Cortex of kidney (tissue), 1 donor: ENCODE measurements at places on chromosomes 13 and 19.
A peak's percentile ranks its signal among the peaks of the same experiment; 100 is the strongest.

- no peak for DNase-seq
These were observed 336.9 kb upstream of the HTR2A start for GRCh38 chr13:47233734-47234133.

DNA sequence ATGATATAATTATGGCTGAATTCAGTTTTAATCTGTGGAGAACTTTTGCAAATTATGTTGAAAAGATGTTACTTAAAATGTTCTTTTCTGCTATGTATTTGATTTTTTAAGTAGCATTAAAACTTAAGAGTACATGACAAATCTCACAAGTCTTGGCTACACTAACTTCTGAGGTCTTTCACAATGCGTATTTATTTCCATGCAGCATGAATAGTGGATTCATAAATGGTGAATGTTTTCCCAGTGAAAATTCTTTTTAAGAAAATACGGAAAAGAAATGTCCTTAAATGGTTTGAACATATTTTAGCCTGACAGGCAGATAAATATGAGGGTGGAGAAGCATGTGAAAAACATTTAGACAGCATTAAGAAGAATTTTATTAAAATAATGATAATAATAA is 30.2 kb downstream of the GARRE1 start:
- no peak for DNase-seq

- no peak for DNase-seq
These were observed 399.6 kb downstream of the LMO7 start for GRCh38 chr13:76035711-76036110.

DNA sequence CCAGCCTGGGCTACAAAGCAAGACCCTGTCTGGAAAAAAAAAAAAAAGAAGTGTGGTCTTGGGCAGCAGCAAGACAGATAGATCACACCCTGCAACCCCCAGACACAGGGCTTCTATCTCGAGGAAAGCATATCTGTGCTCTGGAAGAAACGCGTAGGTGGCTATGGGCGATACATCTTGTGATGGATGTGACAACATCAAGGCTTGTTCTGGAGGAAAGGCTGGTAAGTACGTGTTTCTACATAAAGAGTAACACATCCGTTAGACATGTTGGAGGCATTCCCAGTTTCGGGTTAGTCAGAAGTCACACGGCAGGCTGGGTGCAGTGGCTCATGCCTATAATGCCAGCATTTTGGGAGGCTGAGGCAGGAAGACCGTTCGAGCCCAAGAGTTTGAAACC is 6.6 kb upstream of the DHDH start:
- DNase-seq = no peak

GRCh38 chr19:15813916-15814315 is 1.5 kb downstream of the OR10H1 start:
- no peak for DNase-seq

GRCh38 chr13:33870046-33870668 is 52.2 kb downstream of the RFC3 start:
- no peak for DNase-seq

DNA sequence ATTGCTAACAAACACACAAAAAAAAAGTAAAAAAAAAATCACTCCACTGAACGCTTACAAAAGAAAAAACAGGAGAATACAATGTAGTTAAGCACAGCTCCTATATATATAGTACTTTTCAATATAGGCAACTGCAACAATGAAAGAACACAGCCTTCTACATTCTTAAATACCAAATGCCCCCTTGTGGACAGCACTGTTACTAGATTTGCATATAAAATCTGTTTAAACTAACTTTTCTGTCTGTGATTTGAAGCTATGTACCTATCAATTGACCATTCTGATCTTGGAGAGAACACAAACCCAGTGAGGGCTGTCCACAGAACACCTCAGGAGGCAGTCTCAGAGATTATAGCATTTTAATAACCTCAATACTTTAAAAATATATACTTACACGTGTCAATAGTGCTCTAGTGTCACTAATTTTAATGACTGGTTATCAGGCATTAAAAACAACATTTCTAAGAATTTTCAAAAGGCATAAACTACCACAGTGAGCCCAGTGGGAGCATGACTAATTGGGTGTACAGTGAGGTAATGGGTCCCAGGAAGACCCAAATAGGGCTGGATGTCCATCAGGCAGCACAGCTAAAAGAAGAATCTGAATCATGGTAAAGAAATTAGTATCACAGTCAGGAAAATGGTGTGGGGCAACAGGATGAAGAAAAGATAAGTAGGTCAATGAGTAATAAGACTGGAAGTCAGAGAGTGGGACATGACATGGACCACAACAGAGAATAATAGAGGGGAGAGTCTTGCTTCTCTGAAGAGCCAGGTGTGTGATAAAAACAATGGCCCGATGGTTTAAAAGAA is 22.2 kb downstream of the CCDC169 start:
- DNase-seq = no peak

GRCh38 chr13:23087880-23088279 is 92.9 kb upstream of the SGCG start:
- no peak for DNase-seq

- DNase-seq = no peak
These were observed 186.9 kb upstream of the STARD13 start for GRCh38 chr13:33472446-33472845.

- DNase-seq = no peak
These were observed 12.7 kb downstream of the SGTA start for GRCh38 chr19:2770055-2771013.

DNA sequence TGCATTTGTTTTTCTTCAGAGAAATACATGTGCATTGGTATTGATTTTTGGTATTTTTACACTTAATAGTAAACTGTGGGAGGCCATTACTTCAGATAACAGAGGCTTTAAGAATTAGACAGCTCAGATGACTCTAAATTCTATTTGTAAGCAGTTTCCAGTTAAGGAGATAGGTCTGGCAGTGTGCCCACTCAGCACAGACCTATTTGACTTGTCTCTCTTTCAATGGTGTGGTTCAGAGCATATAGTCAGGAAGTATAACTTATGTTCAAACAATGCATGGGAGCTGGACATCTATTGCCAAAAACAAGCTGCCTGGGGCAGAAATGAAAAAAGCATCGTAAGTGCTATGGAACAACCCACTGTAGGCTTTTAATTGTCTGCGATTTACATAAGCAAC is 370.7 kb downstream of the HS6ST3 start:
- DNase-seq = no peak

GRCh38 chr19:13906521-13906904 is 512 bp downstream of the CC2D1A start:
- no peak for DNase-seq

DNA sequence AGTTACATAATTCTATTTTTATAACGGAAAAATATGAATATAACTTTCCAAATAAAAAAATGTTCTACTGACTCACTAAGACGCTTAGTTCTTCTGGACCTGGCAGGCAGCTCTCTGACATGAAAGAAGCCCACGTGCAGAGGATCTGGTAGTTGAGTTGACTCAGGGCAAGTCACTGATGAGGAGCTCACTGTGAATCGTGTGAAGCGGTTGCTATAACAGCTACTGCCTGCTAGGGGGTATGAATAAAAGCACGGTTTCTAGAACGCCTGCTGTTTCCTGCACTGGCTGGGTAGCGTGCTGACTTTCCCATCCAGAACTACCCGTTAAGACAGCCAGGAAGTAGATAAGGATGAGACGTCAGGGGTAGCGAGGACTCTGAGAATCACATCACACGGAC is 54.7 kb upstream of the WASF3 start:
- no peak for DNase-seq

GRCh38 chr19:10111405-10111811 is at the start of gene P2RY11:
Gene P2RY11 (plus strand): TSS chr19:10111693. CDS start chr19:10111722, 29 bp downstream.
- no peak for DNase-seq

GRCh38 chr19:38735257-38735686 is 9.0 kb downstream of the CAPN12 start:
- DNase-seq = no peak

GRCh38 chr13:52706081-52706480 is 33.5 kb downstream of the CNMD start:
- DNase-seq = no peak

GRCh38 chr19:17289489-17289888 is 7.8 kb downstream of the ANKLE1 start:
- no peak for DNase-seq

GRCh38 chr13:74662905-74663304 is 528.7 kb upstream of the KLF12 start:
- DNase-seq = no peak

- DNase-seq = no peak
These were observed 48.7 kb upstream of the ZNF835 start for GRCh38 chr19:56720281-56720680.

DNA sequence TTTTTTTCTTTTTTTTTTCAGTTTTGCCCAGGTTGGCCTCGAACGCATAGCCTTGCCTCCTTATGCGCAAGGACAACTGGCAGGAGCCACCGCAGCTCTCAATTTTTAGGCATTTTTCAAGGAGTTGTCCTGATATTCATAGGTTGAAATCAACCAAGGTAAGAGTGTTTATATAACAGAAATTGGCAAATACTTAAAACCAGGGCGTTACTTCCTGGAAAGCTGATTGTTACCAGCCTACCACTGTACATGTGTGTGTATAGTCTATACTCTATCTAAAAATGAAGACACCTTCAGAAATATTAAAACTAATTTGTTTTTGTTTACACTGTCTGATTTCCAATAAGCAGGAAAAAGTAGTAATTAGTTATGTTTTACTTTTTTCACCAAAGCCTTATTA is 39.2 kb downstream of the GPC6 start:
- no peak for DNase-seq

GRCh38 chr19:45852983-45853382 is 10.0 kb downstream of the SYMPK start:
- DNase-seq = no peak

GRCh38 chr13:45670189-45670885 is 31.8 kb upstream of the CBY2 start:
- no peak for DNase-seq

GRCh38 chr19:4149518-4150288 is 3.7 kb upstream of the CREB3L3 start:
- no peak for DNase-seq

DNA sequence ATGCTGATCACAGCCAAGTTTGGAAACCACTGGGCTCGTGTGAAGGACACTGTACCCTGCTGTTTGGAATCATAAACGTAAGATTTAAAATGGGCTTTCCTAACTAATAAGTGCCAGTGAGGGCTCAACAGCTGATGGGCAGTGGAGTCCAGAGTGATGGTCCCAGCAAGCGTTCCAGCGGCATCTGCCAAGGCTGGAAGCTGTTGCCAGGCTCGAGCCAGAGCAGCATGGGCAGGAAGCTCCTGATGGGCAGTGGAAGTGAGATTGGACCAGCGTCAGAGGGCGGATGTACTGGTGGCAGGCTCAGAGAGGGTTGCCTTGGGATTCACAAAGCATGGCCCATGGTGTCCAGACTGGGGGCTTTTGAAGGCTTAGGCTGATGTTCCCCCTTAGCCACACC is 30.2 kb downstream of the COL4A2 start:
- DNase-seq = no peak

GRCh38 chr13:97332742-97333141 is 101.2 kb upstream of the RAP2A start:
- no peak for DNase-seq

- no peak for DNase-seq
These were observed 15.2 kb downstream of the NDFIP2 start for GRCh38 chr13:79496188-79496587.

- DNase-seq = no peak
These were observed 190.9 kb upstream of the RNF113B start for GRCh38 chr13:98368019-98368418.

- DNase-seq = no peak
These were observed 152.5 kb upstream of the SOX1 start for GRCh38 chr13:111914241-111915103.

GRCh38 chr13:110813646-110814624 is 100.4 kb downstream of the ING1 start:
- no peak for DNase-seq

DNA sequence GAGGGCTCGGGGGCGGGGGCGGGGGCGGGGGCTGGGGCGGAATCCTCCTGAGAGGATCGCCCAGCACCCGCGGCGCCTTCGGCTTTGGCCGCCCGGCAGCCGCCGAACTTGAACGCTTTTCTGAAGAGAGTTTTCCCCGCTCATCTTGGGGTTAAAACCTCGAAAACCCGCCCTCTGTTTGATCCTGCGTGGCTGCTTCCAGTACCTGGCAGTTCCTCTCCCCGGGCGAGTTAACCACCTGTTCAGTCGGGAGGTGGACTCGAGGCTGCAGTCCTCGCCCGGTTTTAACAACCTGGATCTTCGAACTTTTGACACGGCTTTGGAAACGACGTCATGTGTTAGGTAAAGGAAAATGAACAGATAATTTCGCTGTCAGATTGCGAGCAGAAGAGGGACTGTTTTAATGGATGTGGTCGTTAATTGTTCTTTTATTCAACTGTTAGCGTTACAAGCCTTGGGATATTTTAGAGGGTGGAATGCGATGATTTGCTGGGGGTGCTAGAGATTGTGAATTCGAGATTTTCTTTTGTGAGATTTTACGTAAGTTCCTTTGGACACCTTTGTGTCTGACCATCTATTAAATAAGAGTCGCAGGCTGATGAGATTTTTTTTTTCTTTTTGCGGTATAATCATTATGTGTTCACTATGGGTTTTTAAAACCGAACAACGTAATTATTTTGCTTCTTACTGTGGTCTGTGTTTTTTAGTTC is 1.0 kb downstream of the FNDC3A start:
- peak; percentile 69 for DNase-seq

GRCh38 chr13:35465371-35465770 is 11.1 kb downstream of the MAB21L1 start:
- no peak for DNase-seq

- no peak for DNase-seq
These were observed 470.0 kb downstream of the TSHZ3 start for GRCh38 chr19:30879225-30879624.

GRCh38 chr13:51048166-51048461 is 63.0 kb downstream of the C13orf42 start:
- DNase-seq = no peak

DNA sequence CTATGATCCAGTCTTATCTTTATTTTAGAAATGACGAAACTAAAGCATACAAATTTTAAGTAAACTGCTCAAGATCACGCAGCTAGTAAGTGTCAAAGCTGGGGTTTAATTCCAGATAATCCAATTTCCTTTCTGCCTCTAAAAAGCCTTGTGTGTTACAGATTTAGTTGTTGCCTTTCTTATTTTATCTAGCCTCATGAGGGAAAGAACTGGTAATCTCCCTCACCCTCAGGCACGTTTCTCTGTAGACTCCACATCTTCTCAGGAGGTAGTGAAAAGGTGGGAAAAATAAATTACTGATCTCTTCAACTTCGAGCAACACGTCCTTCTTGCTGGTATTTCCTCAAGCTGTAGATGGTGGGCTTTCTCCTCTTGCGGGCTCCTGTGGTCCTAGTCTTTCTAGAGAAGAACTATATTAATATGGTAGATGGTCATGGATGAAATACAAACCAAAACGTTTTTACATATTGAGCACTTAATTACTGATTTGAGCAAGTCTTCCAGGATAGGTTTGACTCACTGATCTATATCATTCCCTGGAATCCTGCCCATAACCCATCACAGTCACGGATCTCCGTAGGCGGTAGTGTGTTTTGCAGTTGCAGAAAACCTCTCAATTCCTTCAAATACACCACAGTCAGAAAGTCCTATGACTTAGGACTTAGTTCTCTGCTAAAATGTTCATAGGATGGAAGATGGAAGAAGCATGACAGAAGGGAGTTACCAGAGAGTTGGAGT is 519.5 kb downstream of the DCT start:
- no peak for DNase-seq

- DNase-seq = no peak
These were observed 46.1 kb upstream of the TSC22D1 start for GRCh38 chr13:44622261-44622660.

GRCh38 chr19:2578901-2579677 is 103.2 kb downstream of the GADD45B start:
- DNase-seq = no peak

GRCh38 chr19:13670846-13671245 is 93.5 kb upstream of the MRI1 start:
- no peak for DNase-seq

- DNase-seq = no peak
These were observed 1.1 kb downstream of the ARHGAP35 start for GRCh38 chr19:46861691-46862502.
